T-helper 2 cell (primary cell): ENCODE measurements at places on chromosomes 16 and 17.

- DNase-seq = peak; percentile 86
These were observed 2.2 kb downstream of the NT5M start for GRCh38 chr17:17305281-17305801.

DNA sequence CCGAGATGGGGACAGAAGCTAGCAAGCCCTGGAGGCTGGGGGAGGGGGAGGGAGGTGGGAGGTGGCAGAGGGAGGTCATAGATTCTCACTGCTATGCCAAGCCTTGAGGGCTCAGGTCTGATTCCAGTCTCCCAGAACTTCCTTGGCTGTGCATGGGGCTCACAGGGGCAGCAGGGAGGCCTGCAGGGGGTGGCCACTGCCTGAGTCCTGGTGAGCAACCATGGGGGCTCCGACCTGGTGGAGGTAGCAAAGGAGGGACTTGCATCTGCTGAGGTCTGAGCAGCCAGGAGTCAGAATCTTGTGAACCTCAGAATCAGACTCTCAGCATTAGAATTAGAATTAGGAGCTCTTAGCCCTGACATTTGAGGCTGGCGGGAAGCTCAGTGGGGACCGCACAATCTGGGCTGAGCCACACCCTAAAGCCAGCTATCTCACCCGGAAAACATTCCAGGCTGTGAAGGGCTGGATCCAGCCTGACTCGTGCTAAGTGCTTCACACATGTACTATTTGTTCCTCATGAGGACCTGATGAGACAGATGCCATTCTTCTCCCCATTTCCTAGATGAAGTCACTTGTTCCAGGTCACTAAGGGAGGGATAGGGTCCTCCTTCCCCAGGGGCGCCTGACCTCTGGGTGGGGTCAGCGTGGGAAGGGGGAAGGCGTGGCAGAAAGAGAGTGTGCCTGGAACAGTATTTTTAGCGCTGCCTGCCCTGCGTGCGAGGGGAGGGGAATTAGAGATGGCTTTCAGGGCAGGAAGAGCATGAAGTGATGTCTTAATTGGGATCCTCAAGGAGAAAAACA is 17.3 kb upstream of the KCNJ12 start:
- no peak for DNase-seq

- DNase-seq = no peak
These were observed 6.5 kb upstream of the PRR29 start for GRCh38 chr17:63991611-63992010.

- DNase-seq = no peak
These were observed 88.0 kb downstream of the CACNG1 start for GRCh38 chr17:67132366-67132765.

DNA sequence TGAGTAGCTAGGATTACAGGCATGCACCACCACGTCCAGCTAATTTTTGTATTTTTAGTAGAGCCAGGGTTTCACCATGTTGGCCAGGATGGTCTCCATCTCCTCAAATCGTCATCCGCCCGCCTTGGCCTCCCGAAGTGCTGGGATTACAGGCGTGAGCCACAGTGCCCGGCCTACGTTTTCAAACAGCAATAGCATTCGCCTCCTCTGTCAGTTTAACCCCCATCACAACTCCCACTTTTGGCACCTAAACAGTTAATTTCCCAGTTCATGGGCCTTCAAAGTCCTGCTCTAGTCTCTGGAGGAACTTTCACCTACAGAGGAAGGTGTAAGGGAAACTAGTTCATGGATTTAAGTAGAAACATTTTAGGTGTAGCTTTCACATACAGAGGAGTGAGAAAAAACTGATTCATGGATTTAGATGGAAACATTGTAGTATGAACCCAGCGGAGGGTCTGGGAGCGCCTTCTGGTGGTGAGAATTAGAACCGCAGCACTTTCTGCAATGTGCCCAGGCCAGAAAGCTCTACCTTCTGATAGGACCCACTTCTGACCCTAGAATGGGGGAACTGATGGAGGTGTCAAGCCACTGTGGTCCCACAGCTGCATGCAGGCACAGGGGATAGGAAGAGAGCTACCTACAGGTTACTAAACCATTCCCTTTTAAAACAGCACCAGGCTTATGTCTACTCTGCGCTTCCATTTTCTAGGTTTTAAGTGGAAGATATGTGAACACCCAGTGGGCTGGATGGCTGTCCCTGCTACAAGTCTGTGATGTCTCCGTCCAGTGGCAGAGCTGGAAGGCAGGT is 12.0 kb upstream of the MEOX1 start:
- DNase-seq = peak; percentile 59

GRCh38 chr17:74803388-74803930 is 27.3 kb upstream of the NAT9 start:
- no peak for DNase-seq

- DNase-seq = no peak
These were observed 39.7 kb upstream of the MEAK7 start for GRCh38 chr16:84544031-84544773.

GRCh38 chr16:27838536-27839175 is 224.9 kb downstream of the GSG1L start:
- DNase-seq = no peak

GRCh38 chr17:61794792-61795191 is 68.5 kb downstream of the BRIP1 start:
- no peak for DNase-seq

GRCh38 chr17:4161192-4161966 is 18.4 kb downstream of the CYB5D2 start:
- no peak for DNase-seq

DNA sequence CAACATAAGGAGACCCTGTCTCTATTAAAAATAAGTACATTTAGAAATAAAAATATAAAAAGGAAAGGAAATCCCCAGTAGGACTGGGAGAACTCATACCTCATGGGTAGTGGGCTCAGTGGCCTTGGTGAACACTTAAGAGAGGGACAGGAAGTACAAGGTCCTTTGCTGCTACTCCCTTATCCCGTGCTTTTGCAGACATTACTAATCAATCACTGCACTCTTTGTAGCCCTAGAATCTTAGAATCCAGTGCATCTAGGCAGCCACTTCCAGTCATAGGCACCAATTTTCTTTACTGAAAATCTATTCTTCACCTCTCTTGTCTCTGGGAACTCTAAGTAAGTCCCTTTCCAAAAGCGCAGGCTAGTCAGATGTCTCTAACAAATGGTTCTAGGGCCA is 183.1 kb downstream of the SNX29 start:
- DNase-seq = no peak

GRCh38 chr17:49585422-49586027 is 9.9 kb downstream of the NXPH3 start:
- DNase-seq = no peak

- no peak for DNase-seq
These were observed 13.7 kb upstream of the CDC42EP4 start for GRCh38 chr17:73325527-73325842.

GRCh38 chr17:80861892-80862291 is 129.7 kb upstream of the CHMP6 start:
- peak; percentile 43 for DNase-seq

GRCh38 chr17:3529817-3530741 is 27.5 kb downstream of the TRPV3 start:
- no peak for DNase-seq

GRCh38 chr16:30166202-30166902 is 17.1 kb upstream of the CORO1A start:
- DNase-seq = no peak

- peak; percentile 93 for DNase-seq
These were observed at the start of gene FAM234A for GRCh38 chr16:234468-235305. FAM234A (plus strand) TSS chr16:234821; CDS start chr16:254414, 19,593 bp downstream.

GRCh38 chr16:55562936-55563335 is 3.5 kb upstream of the CAPNS2 start:
- DNase-seq = no peak

DNA sequence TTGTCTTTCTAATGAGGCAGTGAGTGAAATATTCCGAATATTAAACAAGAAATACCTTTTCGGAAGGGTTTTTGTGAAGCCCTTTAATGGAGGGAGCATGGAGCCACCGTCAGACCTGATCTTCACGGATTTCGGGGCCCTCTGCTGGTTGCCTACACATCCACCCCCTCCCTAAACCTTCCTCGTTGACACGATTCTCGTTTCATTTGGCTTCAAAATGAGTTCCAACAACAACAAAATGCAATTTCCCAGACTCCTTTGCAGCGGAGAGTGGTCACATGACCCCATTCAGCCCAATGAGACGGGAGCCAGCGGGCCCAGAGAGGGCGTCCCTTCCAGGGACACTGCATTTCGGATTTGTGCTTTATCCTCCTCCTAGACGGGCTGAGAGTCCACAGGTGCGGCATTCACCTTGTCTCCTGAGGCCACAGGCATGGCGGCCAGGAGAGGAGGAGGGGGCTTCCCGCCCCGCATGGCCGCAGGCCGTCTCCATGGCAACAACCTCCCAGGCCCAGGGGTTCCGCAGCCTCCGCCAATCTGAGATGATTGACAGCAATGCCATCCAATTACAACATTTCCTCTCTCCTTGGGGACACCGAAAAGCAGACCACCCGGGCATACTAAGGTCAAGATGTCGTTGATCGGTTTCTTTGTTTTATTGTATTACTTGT is 259.8 kb downstream of the C16orf95 start:
- no peak for DNase-seq

DNA sequence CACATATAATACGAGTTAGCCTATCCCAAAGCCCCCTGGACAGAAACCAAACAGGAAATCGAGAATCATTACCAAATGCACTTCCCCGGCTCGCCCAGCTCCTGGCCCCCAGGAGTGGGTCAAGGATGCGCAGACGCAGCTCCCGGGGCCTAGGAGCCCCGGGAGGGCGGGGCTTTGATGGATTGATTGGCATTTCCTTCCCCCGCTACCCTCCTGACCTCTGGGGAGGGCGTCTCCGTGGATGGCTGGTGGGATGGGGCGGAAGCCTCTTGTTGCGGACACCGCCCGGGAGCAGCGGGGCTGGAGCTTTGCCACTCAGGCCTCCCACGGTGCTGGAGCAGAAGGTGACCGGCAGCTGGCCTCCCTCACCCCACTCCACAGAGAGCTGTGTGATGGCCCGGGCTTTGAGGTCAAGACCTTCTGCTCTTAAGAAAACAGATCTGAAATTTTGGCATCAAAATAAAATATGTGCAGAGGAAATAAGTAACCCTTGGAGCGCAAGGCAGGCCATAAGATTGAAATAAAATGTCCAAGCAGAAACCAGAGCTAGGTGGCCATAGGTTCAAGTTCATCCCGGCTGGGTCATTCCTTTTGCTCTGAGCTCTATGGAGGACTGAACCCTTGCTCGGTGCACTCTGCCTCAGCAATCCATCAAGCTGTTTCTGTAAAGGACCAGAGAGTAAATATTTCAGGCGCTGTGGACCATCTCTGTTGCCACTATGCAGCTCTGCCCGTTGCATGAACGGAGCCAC is 262.3 kb downstream of the SOX9 start:
- DNase-seq = no peak

DNA sequence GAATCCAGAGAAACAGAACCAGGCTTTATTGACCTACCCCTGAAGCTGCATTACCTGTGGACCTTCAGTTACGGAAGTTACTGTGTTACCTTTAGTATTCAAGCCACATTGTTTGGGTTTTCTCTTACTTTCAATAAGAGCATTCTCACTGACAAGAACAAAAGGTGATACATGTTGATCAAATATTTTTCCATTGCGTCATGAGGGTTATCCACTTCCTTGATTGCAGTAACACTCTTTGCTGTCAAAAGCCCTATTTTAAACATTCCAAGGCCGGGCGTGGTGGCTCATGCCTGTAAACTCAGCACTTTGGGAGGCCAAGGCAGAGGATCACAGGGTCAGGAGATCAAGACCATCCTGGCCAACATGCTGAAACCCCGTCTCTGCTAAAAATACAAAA is 28.6 kb upstream of the PAFAH1B1 start:
- DNase-seq = no peak

DNA sequence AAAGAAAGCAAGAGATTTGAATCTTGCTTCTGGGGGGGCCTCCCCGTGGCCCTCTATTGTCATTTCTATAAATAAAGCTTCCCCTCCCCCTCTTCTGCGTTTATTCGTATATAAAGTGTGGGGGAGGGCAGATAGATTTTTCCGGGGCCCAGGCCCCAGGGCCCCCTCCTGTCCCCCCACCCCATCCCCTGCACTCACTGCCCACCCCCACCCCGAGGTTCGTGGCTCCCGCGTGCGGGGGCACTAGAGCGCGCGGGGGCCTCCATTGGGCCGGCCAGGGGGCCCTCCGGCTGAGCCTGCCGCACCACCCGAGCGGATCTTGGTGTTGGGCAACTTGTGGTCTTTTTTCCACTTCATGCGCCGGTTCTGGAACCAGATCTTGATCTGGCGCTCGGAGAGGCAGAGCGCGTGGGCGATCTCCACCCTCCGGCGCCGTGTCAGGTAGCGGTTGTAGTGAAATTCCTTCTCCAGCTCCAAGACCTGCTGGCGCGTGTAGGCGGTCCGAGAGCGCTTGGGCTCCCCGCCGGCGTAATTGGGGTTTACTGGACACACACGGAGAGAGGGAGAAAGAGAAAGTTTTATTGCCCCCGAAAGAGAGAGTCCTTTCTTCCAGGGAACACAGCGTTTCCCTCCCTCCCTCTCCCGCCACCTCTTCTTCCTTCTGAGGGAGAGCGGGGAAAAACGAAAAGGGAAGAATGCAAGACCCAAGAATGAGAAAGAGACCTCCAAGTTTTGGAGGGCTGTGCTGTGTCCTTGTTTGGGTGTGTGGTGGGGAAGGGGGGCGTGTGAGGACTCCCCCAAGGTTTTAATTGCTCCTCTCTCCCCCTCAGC is 1.5 kb downstream of the HOXB4 start:
- no peak for DNase-seq

DNA sequence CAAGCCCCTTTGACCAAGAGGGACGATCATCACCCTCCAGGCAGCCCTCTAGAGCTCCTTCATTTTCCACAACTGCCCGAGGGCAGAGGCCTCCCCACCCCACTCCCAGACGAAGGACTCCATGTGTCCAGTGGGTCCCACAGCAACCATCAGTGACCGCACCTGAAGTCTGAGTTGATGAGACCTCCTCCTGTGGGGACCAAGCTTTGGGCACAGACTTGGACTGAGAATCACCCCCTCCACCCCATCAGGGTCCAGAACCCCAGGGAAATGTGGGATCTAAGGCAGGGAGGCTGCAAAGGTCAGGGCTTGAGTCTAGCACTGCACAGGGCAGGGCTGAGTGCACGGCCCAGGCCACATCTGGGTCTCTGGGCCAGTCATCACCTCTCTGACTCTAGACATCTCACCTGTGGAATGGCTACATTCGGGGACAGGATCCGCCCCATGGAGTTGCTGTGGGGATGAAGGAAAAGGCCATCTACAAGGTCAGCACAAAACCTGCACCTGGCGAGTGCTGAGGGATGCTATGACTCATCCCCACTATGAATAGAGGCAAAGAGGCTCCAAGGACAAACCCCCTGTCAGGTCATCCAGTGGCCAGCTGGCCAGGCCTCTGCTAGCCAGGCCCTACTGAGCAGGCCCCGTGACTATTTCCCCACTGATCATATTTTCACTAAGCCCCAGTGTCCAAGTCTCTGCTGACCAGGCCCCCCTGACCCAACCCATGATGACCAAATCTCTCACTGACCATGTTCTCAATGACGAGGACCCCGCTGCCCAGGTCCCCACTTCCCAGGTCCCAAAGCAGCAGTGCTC is 38.4 kb downstream of the TNFRSF13B start:
- no peak for DNase-seq
